ENCODE measurements at places on chromosomes 16 and 17.
A peak's percentile ranks its signal among the peaks of the same experiment; 100 is the strongest.

DNA sequence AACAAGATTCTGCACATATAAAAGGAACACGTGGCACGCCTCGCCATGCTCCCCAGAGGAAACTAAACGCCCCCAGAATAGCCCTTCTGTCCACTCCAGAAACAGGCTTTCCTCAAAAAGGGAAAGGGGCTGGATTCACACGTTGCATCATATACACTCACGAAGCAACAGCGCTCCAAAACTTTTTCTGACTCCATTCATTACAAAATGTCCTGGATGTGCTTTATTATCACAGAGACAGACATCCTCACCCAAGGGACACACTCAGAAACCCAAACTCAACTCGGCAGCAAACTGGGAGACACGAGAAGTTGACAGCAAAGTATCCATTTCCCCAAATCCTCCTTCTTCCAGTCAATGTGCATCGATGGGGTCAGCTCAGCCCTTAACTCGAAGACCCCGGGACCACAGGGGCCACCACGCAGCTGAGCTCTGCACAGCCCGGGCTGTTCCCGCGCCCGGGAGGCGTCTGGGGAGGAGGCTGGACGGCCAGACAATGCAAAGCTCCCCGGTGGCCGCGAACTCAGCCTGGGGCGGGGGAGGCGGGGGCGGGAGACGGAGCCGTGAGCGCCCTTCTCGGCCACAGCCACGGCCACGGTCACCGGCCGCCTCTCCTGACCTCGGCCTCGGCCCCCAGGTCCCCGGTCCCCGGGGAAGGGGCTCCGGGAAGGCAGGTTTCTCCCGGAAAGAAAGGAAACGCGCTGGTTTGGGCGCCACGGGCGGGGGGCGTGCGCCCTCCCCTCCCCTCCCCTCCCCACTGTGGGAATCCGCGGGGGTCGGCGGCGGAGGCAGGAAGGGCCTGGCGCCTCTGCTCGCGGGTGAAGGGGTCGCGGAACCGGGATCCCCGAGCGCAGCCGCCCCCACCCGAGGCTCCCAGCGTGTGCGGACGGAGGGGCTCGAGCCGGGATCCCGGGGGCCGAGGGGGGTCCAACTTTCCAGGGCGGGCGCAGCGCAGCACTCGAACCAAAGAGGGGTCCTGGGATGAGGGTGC, 1.2 kb downstream of the NXN start:
- peak; percentile 59 for DNase-seq

DNA sequence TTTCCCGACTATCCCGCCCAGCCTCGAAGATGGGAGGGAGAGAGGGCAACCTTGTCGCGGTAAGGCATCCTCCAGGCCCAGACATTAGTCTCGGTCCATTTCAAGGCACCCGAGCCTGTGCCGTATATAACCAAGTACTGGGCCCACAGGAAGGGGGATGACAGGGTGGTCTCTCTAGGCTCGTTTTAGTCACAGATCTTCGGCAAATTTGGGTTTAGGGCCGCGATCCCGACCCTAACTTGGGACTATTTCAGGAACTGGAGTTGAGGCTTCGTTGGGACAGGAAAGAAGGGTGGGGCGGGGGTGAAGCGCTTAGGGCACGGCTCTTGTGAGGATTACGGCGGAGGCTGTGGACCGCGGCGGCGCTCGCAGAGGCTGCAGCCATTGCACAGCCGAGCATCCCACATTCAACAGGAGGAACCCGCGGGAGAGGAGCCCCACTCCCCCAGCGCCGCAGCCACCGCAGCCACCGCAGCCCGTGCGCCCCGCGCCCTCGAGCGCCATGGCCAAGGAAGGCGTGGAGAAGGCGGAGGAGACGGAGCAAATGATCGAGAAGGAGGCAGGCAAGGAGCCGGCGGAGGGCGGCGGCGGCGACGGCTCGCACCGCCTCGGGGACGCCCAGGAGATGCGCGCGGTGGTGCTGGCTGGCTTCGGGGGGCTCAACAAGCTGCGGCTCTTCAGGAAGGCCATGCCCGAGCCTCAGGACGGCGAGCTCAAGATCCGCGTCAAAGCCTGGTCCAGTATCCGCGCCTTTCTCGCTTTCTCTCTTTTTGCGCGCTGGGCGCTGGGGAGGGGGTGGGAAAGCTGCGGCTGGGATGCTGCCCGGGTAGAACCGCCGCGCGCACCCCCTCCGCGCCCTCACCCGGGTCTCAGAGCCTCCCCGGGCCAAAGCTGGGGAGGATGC, at the start of gene VAT1L:
Gene VAT1L, plus strand, starts transcription at position 384 of the 904 bp plus-strand sequence. Its CDS starts 119 bp downstream, at position 503.
- DNase-seq, result peak; percentile 79

DNA sequence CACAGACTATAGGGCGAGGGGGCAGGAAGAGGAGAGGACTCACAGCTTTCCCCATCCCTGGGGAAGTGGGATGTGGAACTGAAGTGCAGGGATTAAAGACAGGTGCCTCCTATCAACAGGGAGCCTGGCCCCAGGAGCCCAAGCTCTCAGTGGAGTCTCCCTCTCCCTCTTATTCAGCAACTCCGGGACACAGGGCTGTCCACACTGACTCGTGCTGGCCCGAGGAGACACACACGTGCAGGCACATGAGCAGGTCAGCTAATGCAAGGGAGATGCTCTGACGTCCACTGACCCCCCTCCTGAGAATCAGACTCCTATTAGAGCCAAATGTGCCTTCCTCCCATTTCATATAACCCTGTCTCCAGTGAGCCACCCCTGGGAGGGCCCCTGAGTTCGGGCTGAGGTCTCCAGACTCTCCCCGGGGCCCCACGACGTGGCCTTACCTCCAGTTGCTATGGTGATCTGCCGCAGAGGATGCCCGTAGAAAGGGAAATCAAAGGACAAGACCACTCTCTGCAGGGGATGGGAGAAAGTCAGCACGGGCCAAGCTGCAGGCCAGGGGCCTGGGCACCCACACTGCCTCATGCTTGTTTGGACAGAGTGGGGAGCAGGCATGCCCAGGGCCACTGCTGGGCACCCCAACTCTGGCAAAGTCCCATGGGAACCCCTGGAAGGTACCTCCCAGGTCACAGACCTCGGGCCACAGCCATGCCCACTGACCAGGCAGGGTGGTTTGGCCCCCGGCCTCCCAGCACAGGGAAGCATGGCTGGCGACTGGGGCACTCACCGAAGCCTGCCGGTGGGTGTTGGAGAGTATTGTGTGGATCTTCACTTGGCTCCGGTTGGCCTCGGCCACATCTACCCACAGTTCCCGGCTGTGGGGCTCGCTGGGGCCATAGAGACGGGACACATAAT, 42.7 kb downstream of the PLXDC1 start:
- no peak for DNase-seq

DNA sequence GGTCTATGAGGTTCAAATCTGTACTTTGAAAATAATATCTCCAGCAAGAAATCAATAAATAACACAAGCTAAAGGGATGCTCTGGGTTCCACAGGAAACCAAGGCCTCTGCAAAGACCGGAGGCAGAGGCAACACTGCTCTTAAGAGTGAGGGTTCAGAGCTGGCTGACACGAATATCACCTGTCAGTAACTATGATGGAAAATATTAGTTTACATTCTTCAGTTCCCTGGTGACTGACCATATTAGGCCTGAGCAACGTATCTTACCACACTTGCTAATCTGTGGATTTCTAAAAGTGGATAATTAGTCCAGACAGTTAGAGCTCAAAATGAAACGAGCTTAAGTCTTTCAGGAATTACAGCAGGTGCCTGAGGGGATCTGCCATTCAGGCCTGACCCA, 459.3 kb downstream of the HS3ST3B1 start:
- DNase-seq, result no peak

GRCh38 chr17:27356091-27356705, 62.3 kb downstream of the WSB1 start:
- no peak for DNase-seq

GRCh38 chr17:27665549-27665948, 34.6 kb downstream of the LGALS9 start:
- DNase-seq, result no peak

DNA sequence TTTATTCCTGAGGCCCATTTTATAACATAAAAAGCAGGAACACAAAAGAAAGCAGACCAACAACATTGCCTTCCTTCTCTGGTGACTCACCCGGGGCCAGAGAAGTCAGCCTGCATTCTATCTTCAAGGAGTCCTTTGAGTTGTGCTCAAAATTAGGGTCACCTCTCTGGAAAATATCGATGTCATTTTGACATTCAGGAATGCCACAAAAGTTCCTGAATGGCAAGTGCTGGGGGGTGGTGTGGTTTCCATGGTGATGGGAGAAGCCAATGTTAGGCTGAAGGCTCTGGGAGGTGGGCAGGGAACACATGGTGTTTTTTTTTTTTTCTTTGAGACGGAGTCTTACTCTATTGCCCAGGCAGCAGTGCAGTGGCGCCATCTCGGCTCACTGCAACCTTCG, 159.6 kb downstream of the HAPSTR1 start:
- DNase-seq, result no peak

DNA sequence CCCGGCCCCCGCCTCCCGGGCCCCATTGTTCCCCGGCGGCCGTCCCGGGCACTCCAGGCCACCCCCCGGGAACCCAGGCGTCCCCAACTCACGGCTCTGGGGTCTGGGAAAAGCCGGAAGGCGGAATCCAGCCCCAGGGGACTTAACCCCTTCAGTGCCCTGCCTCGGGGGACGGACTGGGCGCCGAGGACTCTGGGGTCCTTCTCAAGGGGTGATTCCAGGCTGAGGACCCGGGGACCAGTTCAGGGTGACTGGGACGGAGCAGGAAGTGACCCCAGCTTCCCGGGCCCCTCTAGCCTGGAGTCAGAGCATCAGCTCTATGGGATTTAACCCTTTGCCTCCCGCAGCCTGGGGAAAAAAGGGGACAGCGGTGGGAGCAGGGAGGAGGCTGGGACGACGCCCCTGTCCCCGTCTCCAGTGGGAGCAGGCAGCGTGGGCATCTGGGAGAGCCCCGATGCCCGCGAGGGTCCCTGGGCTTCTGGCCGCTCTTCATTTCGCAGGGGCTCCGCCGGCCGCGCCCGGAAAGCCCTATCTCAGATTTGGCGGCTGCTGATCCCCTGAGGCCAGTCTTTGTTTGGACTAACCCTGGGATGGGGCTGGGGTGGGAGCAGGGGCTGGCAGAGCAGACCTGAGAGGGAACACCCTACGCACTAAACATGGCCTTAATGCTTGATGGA, at the start of gene ZNF629:
Gene ZNF629, minus strand, starts transcription at position 270 of the 677 bp plus-strand sequence. CDS start 2,723 bp downstream, outside the sequence.
- peak; percentile 78 for DNase-seq

- DNase-seq, result no peak
Measured at GRCh38 chr17:36748272-36748671, 146.9 kb downstream of the MRM1 start.

DNA sequence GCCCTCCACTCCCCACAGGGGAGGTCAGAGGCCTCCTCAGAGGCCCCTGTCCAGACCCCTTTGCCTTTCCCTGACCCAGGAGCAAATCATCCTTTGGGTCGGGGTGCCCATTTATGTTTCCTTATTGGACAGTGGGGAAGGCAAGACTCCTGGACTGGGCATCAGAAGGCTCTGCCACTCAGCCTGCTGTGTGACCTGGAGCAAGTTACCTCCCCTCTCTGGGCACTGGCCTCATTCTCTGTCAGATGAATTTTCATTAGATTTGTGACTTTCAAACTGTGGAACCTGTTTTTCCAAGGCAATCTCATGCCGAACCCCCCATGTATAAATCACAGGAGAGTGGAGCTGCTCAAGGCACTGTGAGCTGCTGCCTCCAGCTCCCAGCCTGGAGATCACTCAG, 47.0 kb upstream of the TOB1 start:
- no peak for DNase-seq

GRCh38 chr16:57899771-57900661, 70.9 kb downstream of the CNGB1 start:
- peak; percentile 73 for DNase-seq

- no peak for DNase-seq
Measured at GRCh38 chr17:70510288-70510687, 341.0 kb downstream of the KCNJ2 start.

GRCh38 chr17:49776551-49777300, 11.8 kb upstream of the KAT7 start:
- DNase-seq, result no peak
